CD4-positive, CD25-positive, alpha-beta regulatory T cell (primary cell): ENCODE measurements at places on chromosomes 4 and X. TPM values are rescaled to one million over a fixed set of nuclear protein-coding genes. Genes with fewer than 3 reads are reported as not detected.

The CWH43 gene
- not detected for total RNA-seq

The LEF1 gene
- 469 TPM for total RNA-seq

The GYPE gene
- total RNA-seq, result not detected

The SLC25A43 gene
- total RNA-seq, result 2.6 TPM

The PFKFB1 gene
- total RNA-seq, result 0.35 TPM

The SLC10A4 gene
- not detected for total RNA-seq

The PPP2R2C gene
- not detected for total RNA-seq

The VEGFD gene
- total RNA-seq, result not detected

The ANK2 gene
- not detected for total RNA-seq

The FAM47A gene
- not detected for total RNA-seq

The CXCL1 gene
- not detected for total RNA-seq

The SASH3 gene
- 117 TPM for total RNA-seq

The NLRP2B gene
- total RNA-seq, result not detected

The FATE1 gene
- total RNA-seq, result not detected

The CUL4B gene
- total RNA-seq, result 39.4 TPM

The PSAPL1 gene
- not detected for total RNA-seq

The RTL9 gene
- total RNA-seq, result not detected

The MEPE gene
- total RNA-seq, result not detected

The NRK gene
- total RNA-seq, result not detected

The PRDM8 gene
- 31.7 TPM for total RNA-seq

The ZMAT1 gene
- total RNA-seq, result 14.8 TPM

The SLC7A11 gene
- 0.07 TPM for total RNA-seq

The FAM156B gene
- 10.0 TPM for total RNA-seq

The PAGE1 gene
- total RNA-seq, result not detected

The CTAG1B gene
- not detected for total RNA-seq

The EVC2 gene
- total RNA-seq, result 3.2 TPM

The OTC gene
- not detected for total RNA-seq

The SPATA4 gene
- not detected for total RNA-seq

The MAGEC3 gene
- not detected for total RNA-seq

The ERVMER34-1 gene
- total RNA-seq, result not detected

The C4orf54 gene
- total RNA-seq, result not detected

The NPNT gene
- not detected for total RNA-seq

The ITM2A gene
- total RNA-seq, result 135 TPM

The DDIT4L gene
- not detected for total RNA-seq

The DDX53 gene
- not detected for total RNA-seq

The TMSB15C gene
- total RNA-seq, result 3.8 TPM

The CXorf49 gene
- not detected for total RNA-seq

The USP9X gene
- 101 TPM for total RNA-seq

The PALLD gene
- total RNA-seq, result 1.9 TPM

The F9 gene
- total RNA-seq, result not detected

The CXCL11 gene
- total RNA-seq, result not detected

The FDCSP gene
- not detected for total RNA-seq

The MND1 gene
- total RNA-seq, result 0.67 TPM
